Omental fat pad (tissue), 4 donors: ENCODE measurements at places on chromosomes 1 and 21.

DNA sequence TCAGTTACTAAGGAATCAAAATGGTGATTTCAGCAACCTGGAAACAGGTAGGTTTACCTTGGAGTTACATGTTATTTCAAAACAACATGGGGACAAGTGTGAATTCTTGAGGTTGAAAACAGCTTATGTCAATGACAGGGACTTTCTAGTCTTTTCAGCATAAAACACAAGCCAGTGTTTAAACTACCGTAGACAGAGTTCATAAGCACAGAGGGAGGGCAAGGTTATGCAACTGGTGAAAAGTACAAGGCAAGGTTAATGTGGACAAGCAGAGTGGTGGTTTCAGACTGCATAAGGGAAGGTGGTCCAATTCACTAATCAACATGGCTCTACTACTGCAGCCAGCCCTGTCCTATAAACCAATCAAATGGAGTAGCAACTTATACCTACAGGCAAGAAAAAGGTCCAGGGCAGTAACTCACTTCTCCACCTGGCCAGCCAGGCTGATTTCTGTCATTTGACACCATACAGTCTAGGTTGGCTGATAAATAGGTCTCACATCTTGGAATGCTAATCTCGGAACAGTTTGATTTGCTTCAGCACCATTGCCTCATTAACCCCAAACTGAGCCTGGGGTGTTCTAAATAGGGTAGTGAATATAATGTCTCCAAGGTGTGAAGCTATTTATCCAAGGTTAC is 250.3 kb upstream of the PROX1 start:
- DNase-seq = no peak

GRCh38 chr1:119293797-119294196 is 74.8 kb upstream of the HAO2 start:
- DNase-seq = no peak

DNA sequence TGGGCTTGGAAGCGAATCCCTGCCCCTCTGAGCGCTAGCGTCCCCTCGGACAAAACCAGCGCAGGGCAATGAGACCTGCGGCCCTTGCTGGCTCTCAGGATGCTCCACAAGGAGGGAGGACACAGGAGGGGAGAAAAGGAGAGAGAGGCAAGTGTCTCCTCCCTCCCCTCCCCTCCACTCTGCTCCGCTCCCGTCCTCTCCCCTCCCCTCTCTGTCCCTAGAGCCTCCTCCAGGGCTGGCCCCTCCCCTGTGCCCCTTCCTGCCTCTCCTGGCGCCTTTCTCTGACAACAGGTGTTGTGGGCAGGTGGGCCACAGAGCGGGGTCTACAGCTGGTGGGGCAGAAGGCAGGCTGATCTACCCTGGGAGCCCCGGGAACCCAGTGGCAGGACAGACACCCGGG is 35.2 kb downstream of the TP73 start:
- no peak for DNase-seq

GRCh38 chr1:245671349-245671748 is 516.6 kb downstream of the KIF26B start:
- DNase-seq = no peak

- DNase-seq = no peak
Observed at GRCh38 chr1:214455971-214456867, 95.2 kb downstream of the PTPN14 start.

DNA sequence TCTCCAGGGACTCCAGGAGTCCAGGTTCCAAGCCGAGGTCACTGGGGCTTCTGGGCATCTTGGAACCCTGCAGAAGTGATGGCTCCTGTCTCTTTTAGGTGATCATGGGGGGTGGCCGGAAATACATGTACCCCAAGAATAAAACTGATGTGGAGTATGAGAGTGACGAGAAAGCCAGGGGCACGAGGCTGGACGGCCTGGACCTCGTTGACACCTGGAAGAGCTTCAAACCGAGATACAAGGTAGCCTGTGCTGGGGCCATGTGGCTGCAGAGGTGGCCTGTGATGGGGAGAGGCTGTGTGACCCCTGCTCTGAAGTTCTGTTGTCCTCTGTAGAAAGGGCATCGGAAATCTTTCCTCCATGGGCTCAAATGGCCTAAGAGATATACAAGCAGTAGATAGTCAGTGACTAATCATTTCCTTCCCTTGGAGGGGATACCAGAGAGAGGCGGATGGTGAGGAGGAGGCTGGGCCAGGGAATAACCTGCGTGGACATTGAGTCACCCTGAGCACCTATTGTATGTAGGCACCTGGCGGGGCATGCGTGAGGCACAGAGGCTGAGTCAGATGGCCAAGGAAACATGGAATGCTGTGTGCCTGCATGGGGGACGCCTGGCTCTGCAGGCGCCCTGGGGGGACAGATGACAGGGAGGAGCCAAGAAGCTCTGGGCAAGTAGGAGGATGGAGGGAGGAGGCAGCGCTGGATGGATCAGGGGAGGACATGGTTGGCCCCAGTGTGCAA is 59.0 kb downstream of the ALPL start:
- DNase-seq = no peak

GRCh38 chr1:78141531-78142231 is 95.9 kb downstream of the GIPC2 start:
- no peak for DNase-seq

DNA sequence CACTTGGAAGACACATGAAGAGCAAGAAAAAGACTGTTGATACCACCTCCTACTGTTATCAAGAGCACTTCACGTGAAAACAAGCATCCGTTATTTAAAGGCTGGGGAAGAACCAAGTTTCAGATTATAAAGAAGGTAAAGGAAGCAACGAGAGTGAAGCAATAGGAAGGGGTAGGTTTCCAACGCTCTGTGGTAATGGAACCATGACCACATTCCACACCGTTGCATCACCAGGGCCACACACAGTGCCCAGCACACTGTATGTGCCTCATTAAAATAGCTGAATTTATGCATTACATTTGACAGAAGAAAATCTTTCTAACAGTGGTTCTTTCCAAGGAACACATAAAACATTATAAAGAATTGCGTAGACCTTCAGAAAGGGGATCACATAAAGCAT is 435.8 kb downstream of the MRPL39 start:
- no peak for DNase-seq

DNA sequence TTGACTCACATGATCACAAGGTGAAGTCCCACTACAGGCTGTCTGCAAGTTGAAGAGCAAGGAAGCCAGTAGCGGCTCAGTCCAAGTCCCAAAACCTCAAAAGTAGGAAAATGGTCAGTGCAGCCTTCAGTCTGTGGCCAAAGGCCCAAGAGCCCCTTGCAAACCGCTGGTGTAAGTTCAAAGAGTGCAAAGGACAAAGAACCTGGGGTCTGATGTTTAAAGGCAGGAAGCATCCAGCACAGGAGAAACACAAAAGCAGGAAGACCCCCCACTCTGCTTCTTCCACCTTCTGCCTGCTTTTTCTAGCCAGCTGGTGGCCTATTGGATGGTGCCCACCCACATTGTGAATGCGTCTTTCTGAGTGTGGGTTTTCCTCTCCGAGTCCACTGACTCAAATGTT is 2222.6 kb downstream of the MRPL39 start:
- DNase-seq = no peak
